Right lung (tissue), 10 donors: ENCODE measurements at places on chromosomes 5 and 9. TPM values are rescaled to one million over a fixed set of nuclear protein-coding genes. Genes with fewer than 3 reads are reported as not detected.

DNA sequence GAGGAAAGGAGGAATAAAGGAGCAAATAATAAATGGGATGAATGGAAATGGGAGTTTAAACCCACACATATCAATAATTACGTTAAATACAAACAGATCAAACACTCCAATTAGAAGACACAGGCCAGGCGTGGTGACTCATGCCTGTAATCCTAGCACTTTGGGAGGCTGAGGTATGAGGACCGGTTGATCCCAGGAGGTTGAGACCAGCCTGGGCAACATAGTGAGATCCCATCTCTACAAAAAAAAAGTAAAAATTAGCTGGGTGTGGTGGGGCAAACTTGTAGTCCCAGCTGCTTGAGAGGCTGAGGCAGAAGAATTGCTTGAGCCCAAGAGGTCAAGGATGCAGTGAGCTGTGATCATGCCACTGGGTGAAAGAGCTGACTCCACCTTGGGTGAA is 3.7 kb downstream of the BAAT start:
- no peak for DNase-seq

SGCD gene
- 13.3 TPM for polyA plus RNA-seq

GRCh38 chr9:81832571-81833285 is 95.5 kb upstream of the SPATA31D4 start:
- DNase-seq, result no peak

PCDHGA10 gene
- polyA plus RNA-seq, result 4.2 TPM

LCN15 gene
- 0.09 TPM for polyA plus RNA-seq

DNA sequence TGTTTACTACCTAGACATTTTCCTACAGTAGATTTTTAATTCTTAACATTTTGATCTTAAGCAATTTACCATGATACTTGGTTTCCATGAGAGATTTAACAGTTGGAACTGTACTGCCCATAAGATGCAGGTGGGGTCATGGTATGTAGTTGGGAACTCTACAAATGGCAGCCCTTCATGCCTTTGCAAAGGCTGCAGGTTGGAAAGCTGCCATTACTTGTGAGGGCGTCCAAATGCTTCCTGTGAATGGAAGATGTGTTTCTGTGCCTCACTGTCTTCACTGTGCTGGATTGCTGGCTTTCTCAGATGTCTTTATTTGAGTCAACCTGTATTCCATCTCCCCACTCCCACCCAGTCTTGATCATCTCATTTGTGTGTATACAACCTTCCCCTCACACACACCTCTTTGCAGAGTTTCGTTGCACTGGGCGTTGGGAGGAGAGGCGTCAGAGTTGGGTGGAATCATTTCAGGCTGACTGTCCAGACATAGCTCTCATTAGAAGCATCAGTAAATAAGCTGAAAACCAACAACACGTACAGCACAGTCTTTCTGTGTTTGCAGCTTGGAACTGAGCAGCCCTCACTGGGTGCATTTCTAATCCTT is 14.8 kb upstream of the ABL1 start:
- DNase-seq, result no peak

MRPL22 gene
- polyA plus RNA-seq, result 49.9 TPM

GRCh38 chr5:103211576-103212561 is 46.7 kb upstream of the MACIR start:
- DNase-seq, result no peak

NPR3 gene
- polyA plus RNA-seq, result 37.2 TPM

DNA sequence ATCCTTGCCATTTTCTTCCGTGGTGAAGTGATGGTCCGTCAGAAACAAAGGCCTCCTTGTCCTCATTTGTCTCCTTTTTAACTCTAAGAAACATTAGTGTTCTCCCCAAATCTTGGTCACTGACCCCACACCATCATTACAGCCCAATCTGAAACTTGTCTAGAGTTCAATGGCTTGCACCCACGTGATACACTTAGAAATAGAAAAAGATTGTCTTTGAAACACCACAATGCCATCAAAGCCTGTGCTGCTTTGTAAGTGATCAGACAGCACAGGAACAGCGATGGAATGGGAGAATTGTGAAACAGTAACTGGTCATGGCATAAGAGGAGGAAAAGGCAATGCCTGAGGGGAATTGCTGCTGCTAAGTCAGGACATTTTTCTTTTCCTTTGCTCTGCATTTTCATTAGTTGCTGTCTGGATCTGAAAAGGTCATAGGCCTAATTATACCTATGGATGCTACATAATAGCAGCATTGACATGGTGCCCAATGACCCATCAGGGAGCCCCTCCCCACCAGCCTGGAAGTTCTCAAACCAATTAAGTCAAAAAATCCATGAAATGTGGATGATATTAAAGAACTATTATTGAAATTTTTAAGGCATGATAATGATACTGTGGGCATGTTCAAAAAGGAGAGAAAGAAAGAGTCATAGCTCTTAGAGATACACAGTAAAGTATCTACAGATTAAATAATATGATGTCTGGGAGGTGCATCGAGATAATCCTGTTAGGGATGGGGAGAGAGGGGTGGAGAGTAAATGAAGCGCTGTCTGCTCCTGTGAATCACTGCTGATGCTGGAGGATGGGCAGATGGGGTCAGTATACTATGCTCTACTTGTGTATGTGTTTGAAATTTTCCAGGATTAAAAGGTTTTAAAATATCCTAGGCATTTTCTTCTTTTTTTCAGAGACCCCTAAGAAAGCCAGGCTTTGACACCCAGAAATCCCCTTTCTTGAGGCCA is 83.6 kb downstream of the ENC1 start:
- DNase-seq, result no peak

GRCh38 chr5:10366310-10367272 is 13.1 kb downstream of the MARCHF6 start:
- no peak for DNase-seq
